Activated T-cell treated with anti-CD3 and anti-CD28 coated beads, Interleukin-2, amount 50 U/mL, for 72 hours (primary cell): ENCODE measurements at places on chromosomes 12 and 14. TPM values are rescaled to one million over a fixed set of nuclear protein-coding genes. Genes with fewer than 3 reads are reported as not detected.

GRCh38 chr12:126518596-126519200, 1453.5 kb downstream of the AACS start:
- H3K36me3 ChIP-seq, result no peaks in the 10 kb centered on the region
- no peak for DNase-seq

GRCh38 chr12:90939382-90939781, 15.6 kb downstream of the CCER1 start:
- DNase-seq, result no peak
- H3K27me3 ChIP-seq, result peaks cover 17% of the 10 kb centered on the region
- no peaks in the 10 kb centered on the region for H3K4me1 ChIP-seq
- no peak overlapping the region for H3K27ac ChIP-seq
- H3K36me3 ChIP-seq, result no peaks in the 10 kb centered on the region
- no peak overlapping the region for H3K4me3 ChIP-seq

The NANOG gene
- not detected for total RNA-seq

- H3K36me3 ChIP-seq, result no peaks in the 10 kb centered on the region
- H3K4me3 ChIP-seq, result no peak overlapping the region
- peaks cover 8% of the 10 kb centered on the region for H3K4me1 ChIP-seq
- DNase-seq, result no peak
- peaks cover 17% of the 10 kb centered on the region for H3K27me3 ChIP-seq
- no peak overlapping the region for H3K27ac ChIP-seq
Measured at GRCh38 chr14:23356662-23357061, 4.0 kb upstream of the SLC22A17 start.

- H3K4me1 ChIP-seq, result peaks cover 30% of the 10 kb centered on the region
- no peak overlapping the region for H3K27ac ChIP-seq
- H3K27me3 ChIP-seq, result peaks cover 6% of the 10 kb centered on the region
- no peaks in the 10 kb centered on the region for H3K36me3 ChIP-seq
- no peak for DNase-seq
Measured at GRCh38 chr12:4052691-4053090, 179.5 kb upstream of the PARP11 start.

DNA sequence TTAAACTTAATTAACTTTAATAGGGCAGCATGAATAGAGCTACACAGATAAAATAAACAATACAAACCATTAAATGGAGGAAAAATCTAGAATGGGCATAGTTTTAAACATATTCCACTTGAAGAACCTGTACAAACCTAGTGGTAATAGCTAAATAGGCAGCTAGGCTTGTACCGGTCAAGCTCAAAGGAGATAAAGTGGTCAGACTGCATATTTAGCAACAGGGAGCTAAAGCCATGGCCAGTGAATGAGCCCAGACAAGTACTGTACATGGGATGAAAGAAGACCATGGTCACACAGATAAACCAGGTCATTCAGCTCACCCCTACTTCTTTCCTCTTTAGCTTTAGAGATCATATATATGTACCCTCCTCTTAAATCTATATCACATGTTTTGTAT, 186.6 kb upstream of the KRR1 start:
- peaks cover 11% of the 10 kb centered on the region for H3K27me3 ChIP-seq
- H3K4me3 ChIP-seq, result no peak overlapping the region
- H3K4me1 ChIP-seq, result peaks cover 10% of the 10 kb centered on the region
- no peak overlapping the region for H3K27ac ChIP-seq

The ASCL1 gene
- not detected for total RNA-seq

The CMKLR1 gene
- total RNA-seq, result not detected

The KCNH5 gene
- not detected for total RNA-seq

GRCh38 chr12:111471236-111471635, 65.5 kb downstream of the SH2B3 start:
- H3K4me1 ChIP-seq, result no peaks in the 10 kb centered on the region
- H3K27me3 ChIP-seq, result no peaks in the 10 kb centered on the region
- no peak overlapping the region for H3K4me3 ChIP-seq
- H3K36me3 ChIP-seq, result peaks cover 6% of the 10 kb centered on the region
- H3K27ac ChIP-seq, result no peak overlapping the region

The ART4 gene
- not detected for total RNA-seq

DNA sequence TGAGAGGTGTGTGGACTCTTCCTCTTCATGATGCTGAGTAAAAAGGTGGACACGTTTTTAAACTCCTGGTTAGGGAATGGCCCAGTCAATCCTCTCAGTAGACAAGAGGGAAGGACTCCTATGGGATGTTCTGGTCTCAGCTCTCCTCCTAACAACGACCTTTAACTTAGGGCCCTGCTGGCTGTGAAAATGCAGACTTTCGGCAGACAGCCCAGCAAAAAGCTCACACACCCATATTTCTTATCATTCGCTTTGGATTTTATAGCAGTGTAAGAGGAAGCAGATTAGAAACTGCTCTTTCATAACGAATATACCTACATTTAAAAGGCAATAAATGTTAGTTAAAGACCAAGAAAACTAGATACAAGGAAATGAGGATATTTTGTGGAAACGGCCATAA, 18.0 kb upstream of the YARS2 start:
- no peak for DNase-seq
- H3K36me3 ChIP-seq, result no peaks in the 10 kb centered on the region
- no peak overlapping the region for H3K27ac ChIP-seq
- peaks cover 11% of the 10 kb centered on the region for H3K27me3 ChIP-seq
- no peaks in the 10 kb centered on the region for H3K4me1 ChIP-seq

GRCh38 chr14:65243766-65244442, 141.6 kb upstream of the MAX start:
- DNase-seq, result peak; percentile 20
- H3K4me1 ChIP-seq, result peaks cover 11% of the 10 kb centered on the region
- no peaks in the 10 kb centered on the region for H3K27me3 ChIP-seq
- H3K4me3 ChIP-seq, result no peak overlapping the region

DNA sequence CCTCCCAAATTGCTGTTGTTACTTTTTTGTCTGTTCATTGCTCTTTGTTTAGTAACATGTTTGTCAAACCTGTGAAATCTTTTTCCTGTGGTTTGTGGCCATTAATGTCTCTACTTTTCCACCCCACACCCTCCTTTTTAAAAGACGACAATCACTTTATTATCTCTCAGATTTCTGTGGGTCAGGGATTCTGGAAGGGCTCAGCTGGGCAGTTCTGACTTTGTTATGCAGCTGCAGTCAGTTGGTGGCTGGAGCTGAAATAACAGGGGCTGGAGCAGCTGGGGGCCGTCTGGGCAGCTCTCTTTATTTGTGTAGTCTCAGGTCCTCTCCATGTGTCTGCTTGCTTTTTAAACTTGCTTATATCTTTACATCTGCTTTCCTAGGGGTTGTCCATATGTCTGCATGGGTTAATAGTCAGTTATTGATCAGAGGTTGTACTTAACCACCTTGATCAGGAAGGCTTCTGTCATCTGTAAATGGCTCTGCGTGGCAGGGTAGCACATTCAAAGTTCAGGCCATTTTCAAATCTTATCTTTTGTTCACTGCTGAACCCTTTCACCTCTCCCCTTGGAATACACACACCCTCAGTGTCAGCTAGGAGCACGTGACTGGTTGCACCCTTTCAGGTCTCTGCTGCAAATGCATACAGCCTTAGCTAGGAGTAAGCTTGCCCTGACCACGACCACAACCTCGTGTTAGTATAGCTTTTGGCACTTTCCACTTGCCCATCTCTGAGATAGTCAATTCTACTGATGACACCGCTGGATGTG, 27.9 kb downstream of the BORCS5 start:
- DNase-seq, result peak; percentile 72
- peaks cover 60% of the 10 kb centered on the region for H3K4me1 ChIP-seq
- H3K36me3 ChIP-seq, result peaks cover 33% of the 10 kb centered on the region
- H3K27ac ChIP-seq, result peak overlapping the region; percentile 96
- H3K4me3 ChIP-seq, result peak overlapping the region; percentile 76
- no peaks in the 10 kb centered on the region for H3K27me3 ChIP-seq
